ENCODE measurements at places on chromosomes 16 and 17.

GRCh38 chr17:80843741-80844156 is 147.9 kb upstream of the CHMP6 start:
- no peak for DNase-seq

DNA sequence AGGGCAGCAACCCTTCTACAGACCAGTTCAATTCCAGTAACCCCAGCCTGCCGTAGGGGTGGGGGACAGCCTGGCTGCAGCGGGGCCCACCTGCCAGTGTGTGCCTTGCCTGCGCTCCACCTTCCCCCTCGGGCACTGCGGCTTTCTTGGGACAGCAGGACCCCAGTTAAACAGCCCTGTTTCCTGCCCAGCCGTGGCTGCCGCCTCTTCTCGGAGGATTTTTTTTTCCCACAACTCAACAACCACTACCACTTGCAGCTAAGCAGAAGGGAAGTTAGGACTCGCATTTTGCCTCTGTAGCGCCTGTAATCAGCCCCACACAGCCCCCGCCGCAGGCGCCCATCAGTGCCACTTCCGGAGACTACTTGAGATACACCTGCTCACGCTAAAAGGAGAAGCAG is 76.1 kb downstream of the RAI1 start:
- DNase-seq, result no peak

GRCh38 chr16:14398014-14398717 is 231.9 kb downstream of the PARN start:
- no peak for DNase-seq

- no peak for DNase-seq
Observed at GRCh38 chr17:319266-319665, 33.3 kb downstream of the RPH3AL start.

DNA sequence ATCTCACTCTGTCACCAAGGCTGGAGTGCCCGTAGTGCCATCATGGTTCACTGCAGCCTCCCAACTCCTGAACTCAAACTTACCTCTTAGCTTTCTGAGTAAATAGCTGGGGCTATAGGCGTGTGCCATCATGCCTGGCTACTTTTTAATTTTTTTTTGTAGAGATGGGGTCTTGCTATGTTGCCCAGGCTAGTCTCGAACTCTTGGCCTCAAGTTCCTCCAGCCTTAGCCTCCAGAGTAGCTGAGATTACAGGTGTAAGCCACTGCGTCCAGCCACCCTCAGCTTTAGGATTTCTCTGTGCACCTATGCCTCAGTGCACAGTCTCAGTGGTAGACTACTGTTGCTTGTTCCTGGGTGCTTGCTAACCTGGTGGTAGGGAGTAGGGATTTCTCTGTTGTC is 5.5 kb downstream of the SLC7A6 start:
- DNase-seq, result no peak

GRCh38 chr17:33520426-33521330 is 227.6 kb upstream of the ASIC2 start:
- peak; percentile 16 for DNase-seq

- DNase-seq, result peak; percentile 80
Observed at GRCh38 chr17:16439811-16440351, 24.5 kb downstream of the TRPV2 start.

DNA sequence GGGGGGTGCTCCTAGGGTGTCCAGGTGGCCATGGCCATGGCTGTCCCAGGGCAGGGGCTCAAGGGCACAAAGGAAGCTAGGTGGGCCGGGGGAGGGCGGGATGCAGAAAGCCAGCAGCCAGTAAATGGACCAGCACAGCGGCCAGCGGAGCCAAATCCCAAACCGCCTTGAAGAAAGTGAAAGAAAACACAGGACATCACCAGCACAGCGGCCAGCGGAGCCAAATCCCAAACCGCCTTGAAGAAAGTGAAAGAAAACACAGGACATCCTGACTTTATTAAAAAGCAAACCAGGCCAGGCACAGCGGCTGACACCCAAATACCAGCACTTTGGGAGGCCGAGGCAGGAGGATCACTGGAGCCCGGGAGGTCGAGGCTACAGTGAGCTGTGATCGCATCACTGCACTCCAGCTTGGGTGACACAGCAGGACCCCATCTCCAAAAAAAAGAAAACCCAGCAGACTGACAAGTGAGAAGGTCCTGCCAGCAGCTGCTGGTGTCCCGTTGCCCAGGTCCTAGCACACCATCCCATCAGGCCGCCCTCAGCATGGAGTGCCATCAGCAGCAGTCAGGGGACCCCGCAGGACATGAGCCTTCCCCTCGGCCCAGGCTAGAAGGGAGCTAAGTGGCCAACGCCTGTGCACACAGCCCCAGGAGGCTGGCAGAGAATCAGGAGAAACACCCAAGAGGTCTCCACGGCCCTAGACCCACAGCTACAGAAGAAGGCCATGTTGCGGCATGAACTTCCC is 17.0 kb downstream of the SLC38A10 start:
- no peak for DNase-seq

GRCh38 chr17:64736804-64737492 is 74.8 kb upstream of the SMURF2 start:
- peak; percentile 34 for DNase-seq

- no peak for DNase-seq
Observed at GRCh38 chr17:71975331-71975801, 145.5 kb upstream of the SOX9 start.

- DNase-seq, result no peak
Observed at GRCh38 chr17:69654981-69655855, 240.7 kb downstream of the MAP2K6 start.

DNA sequence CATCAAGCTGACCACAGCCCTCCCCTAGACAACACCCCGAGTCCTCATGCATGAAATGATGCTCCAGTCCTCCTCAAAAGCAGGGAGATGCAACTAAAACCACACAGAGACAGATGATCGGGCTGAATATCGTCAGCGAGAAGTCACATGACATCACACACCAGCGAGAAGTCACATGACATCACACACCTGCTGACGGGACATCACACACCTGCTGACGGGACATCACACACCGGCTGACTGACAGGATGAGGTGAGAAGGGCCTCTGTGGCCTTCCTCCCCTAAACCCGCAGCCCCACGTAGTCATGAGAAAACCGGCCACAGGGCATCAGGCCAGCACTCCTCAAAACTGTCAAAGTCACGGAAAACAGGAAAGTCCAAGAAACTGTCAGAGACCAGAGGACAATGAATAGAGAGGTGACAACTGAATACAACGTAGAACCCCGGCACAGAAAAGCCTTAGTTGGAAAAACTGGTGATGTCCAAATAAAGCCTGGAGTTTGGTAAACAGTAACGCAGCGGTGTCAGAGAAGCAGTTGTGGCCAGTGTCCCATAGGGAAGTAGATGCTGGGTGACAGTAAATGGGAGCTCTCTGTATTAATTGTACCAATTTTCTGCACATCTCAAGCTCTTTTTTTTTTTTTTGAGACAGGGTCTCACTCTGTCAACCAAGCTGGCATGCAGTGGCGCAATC is 14.3 kb downstream of the LITAF start:
- DNase-seq, result no peak

DNA sequence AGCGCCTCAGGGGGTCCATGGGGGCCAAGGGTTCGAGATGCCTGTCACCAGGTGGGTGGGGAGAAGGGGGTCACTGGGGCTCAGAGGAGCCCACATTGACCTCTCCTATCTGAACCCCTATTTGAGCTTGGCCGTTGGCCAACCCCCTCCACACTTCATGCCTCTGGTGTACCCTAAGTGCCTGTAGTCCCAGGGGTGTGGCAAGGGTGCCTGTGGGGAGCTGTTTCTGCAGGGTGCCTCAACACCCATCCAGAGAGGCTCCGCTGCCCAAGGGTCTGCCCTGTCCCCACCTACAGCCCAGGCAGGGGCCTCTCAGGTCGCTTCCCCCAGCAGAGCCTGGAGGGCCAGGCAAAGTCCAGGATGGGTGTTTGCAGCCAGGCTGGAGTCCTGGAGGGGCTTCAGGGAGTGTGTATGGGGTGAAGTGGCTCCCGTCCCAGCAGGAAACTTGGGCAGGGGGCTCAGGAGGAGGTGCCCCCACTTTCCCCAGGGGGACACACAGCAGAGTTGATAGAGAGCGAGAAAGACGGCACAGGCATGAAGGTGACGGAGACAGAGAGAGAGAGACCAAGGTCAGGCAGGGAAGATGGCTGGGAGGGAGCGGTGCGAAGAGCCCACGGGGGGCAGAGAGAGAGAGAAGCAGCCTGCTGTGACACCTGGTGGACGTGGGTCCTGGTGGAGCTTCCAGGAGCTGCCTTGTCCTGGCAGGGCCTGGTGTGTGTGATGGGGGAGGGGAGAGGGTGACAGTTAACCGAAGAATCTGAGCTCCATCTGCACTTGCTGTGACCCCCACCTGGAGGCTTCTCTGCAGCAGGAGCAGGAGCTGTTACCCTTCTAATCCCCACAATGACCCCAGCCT is at the start of gene SEPTIN12:
Gene SEPTIN12 (minus strand): TSS at position 719 of the 856 bp plus-strand sequence. CDS start 700 bp downstream, at position 19.
- DNase-seq, result no peak

GRCh38 chr17:206941-207560 is 25.6 kb upstream of the DOC2B start:
- DNase-seq, result no peak

DNA sequence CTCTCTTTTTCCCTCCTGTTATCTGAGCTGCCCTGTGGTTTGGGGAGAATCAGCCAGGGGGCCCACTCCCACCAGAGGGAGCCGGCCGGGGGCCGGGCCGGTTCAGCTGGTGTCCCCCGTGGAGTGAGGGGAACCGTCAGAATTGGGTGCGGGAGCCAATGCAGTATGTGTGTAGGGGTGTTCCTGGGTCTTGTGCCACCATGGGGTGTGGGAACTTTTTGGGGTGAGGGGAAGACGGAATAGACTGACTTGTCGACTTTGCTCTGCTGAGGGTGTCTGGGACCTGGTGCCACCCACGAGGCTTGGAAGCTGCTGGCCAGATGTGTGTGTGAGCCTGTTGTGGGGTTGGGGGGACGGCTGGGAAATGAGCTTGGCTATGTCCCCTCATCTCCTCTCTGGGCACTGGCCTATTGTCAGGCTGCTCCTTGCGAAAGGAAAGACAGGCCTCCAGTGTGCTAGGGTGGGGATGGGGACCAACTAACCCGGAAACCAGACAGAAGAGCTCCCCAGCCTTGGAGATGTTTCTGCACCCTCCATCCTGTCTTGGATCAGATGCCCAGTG is 9.9 kb downstream of the RARA start:
- DNase-seq, result no peak
